ENCODE measurements at places on chromosomes 1 and 21. TPM values are rescaled to one million over a fixed set of nuclear protein-coding genes. Genes with fewer than 3 reads are reported as not detected.

Gene TRPM2
- total RNA-seq, result not detected

DNA sequence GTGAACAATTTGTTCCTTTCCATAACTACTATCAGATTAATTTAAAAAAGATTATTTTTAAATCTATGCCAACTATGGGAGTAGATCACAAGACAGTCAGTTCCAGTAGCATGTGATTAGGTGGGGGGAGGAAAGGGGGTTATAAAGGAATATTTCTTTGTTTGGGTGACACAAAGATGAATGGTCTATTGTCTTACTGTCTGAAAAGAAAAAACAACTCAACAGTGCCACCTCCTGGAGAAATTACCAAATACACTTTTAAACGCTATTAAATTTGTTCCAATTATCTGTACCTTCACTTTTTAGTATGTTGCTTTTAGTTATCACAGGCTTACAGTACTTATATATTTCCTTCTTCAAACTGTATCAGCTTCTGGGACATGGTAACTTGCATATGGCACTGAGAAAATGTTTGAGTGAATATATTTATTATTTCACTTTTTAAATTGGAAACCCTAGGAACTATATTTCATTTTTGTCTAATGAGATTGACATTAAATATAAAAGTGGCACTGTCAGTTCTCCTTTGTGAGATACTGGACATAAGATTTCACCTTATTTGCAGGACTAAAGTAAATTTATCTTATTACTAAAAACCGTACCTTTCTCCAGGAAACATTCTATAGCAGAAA is 1.7 kb upstream of the SORT1 start:
- no peaks in the 10 kb centered on the region for H3K36me3 ChIP-seq
- peaks cover 3% of the 10 kb centered on the region for H3K4me1 ChIP-seq
- DNase-seq, result peak; percentile 50
- H3K4me3 ChIP-seq, result no peak overlapping the region
- no peak overlapping the region for H3K27ac ChIP-seq
- H3K27me3 ChIP-seq, result no peaks in the 10 kb centered on the region

Gene ST6GALNAC3
- 0.51 TPM for total RNA-seq

- no peak for DNase-seq
- H3K27ac ChIP-seq, result no peak overlapping the region
- no peak overlapping the region for H3K4me3 ChIP-seq
- no peaks in the 10 kb centered on the region for H3K36me3 ChIP-seq
Observed at GRCh38 chr21:42581336-42581992, 67.8 kb downstream of the SLC37A1 start.

GRCh38 chr1:226829105-226829504 is 41.3 kb upstream of the PSEN2 start:
- H3K36me3 ChIP-seq, result no peaks in the 10 kb centered on the region
- no peaks in the 10 kb centered on the region for H3K27me3 ChIP-seq
- DNase-seq, result no peak

DNA sequence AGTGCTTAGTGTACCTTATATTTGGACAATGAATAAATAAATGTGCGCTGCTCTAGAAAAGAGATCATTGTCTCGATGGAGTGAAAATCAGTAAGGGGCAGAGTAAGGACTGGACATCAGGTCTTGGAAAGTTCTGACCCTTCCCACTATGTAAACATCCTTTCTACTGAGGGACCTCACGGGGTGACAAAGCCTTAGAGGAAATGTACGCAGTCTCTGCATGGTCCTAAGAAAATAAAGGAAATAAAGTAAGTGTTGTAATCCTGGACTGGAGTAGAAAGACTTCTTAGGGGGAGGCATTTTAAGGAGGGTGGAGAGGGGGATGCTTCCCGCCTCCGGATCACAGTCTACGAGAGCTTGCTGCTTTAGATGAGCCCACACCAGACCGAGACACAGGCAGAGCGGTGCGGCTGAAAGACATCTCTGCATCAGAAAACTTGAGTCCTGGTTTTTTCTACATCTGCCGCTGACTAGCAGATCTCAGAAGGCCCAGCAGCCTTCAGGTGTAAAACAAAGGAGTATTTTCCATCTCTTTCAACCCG is 22.3 kb upstream of the GPR137B start:
- no peaks in the 10 kb centered on the region for H3K27me3 ChIP-seq
- H3K36me3 ChIP-seq, result no peaks in the 10 kb centered on the region
- no peak overlapping the region for H3K4me3 ChIP-seq
- DNase-seq, result no peak

DNA sequence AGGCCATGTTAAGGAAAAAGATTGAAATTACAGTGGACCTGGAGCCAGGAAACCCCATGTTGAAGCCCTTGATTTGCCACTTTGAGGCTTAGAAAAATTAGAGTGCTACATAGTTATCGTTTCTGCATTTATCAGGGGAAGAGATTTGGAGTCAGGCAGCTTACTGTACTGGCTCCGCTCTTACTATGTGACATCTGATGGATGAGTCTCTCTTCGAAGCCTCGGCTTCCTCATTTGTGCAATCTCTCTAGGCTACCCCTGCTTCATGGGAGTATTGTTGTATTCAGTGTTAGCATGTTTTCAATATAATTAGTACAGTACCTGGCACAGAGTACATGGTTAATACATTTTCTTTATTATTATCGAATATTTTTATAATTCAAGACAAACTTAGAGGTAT is 480.4 kb upstream of the USP24 start:
- peak; percentile 65 for DNase-seq
- H3K27ac ChIP-seq, result peak overlapping the region; percentile 88
- peaks cover 26% of the 10 kb centered on the region for H3K4me1 ChIP-seq
- no peaks in the 10 kb centered on the region for H3K27me3 ChIP-seq
- no peak overlapping the region for H3K4me3 ChIP-seq

Gene TSSK3
- 0.51 TPM for total RNA-seq

GRCh38 chr1:38489844-38490270 is 369.7 kb downstream of the RRAGC start:
- H3K36me3 ChIP-seq, result no peaks in the 10 kb centered on the region
- no peaks in the 10 kb centered on the region for H3K4me1 ChIP-seq
- H3K27me3 ChIP-seq, result no peaks in the 10 kb centered on the region
- no peak overlapping the region for H3K27ac ChIP-seq

GRCh38 chr1:189708674-189709073 is 769.0 kb downstream of the BRINP3 start:
- H3K4me1 ChIP-seq, result no peaks in the 10 kb centered on the region
- H3K36me3 ChIP-seq, result no peaks in the 10 kb centered on the region
- H3K27me3 ChIP-seq, result no peaks in the 10 kb centered on the region
- peak; percentile 4 for DNase-seq
- H3K27ac ChIP-seq, result no peak overlapping the region

DNA sequence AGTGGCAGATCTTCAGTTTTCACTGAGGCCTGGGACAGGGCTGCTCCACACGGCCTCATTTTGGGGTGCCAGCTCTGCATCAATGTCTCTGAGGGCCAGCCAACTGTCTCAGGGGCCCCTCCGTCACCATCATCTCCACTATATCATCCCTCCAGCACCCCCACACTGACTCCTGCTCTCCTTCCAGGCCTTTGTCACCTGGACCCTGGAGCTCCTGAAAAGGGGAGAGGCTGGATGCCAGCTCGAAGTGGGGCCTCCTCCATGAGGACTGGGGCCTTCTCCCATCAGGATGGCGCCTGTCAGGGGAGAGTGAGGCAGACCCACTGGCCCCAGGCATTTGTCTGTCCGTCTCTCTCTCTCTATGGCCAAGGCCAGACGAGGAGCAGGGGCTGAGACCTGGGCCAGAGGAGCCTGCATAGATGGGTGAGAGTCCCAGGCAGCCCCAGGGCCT is 44.7 kb upstream of the LRP8 start:
- no peak overlapping the region for H3K27ac ChIP-seq
- no peak overlapping the region for H3K4me3 ChIP-seq
- no peaks in the 10 kb centered on the region for H3K4me1 ChIP-seq
- no peak for DNase-seq

- no peaks in the 10 kb centered on the region for H3K36me3 ChIP-seq
- H3K27me3 ChIP-seq, result no peaks in the 10 kb centered on the region
- no peak overlapping the region for H3K4me3 ChIP-seq
- no peak overlapping the region for H3K27ac ChIP-seq
Observed at GRCh38 chr1:241250465-241250864, 106.5 kb downstream of the RGS7 start.

- DNase-seq, result peak; percentile 56
- H3K4me1 ChIP-seq, result peaks cover 34% of the 10 kb centered on the region
- no peak overlapping the region for H3K4me3 ChIP-seq
- peaks cover 24% of the 10 kb centered on the region for H3K36me3 ChIP-seq
- peak overlapping the region; percentile 86 for H3K27ac ChIP-seq
Observed at GRCh38 chr21:38824124-38824822, 18.5 kb downstream of the ETS2 start.

GRCh38 chr1:67059346-67059745 is 5.4 kb upstream of the SLC35D1 start:
- peaks cover 19% of the 10 kb centered on the region for H3K4me1 ChIP-seq
- peak; percentile 27 for DNase-seq
- no peak overlapping the region for H3K4me3 ChIP-seq
- H3K27me3 ChIP-seq, result no peaks in the 10 kb centered on the region
- no peaks in the 10 kb centered on the region for H3K36me3 ChIP-seq
- H3K27ac ChIP-seq, result no peak overlapping the region

Gene HUNK
- under 0.01 TPM for total RNA-seq

DNA sequence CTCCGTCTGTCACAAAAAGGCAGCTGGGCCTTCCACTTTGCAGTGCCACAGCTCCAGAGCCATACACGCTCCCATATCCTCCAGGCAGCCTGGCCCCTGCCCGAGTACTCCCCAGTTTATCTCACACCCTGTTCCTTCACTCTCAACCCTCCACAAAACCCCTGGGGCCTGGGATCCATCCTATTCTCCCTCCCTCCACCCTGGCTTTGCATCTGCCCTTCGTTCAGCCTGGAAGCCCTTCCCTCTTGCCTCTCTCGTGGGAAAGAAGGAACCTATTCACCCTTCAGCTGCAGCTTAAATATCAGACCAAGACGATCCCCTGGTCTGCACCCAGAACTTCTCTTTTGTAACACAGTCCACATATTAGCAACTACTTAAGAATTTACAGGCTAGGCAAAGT is 56.7 kb downstream of the CAMK2N1 start:
- no peaks in the 10 kb centered on the region for H3K27me3 ChIP-seq
- H3K27ac ChIP-seq, result no peak overlapping the region
- no peaks in the 10 kb centered on the region for H3K36me3 ChIP-seq
- DNase-seq, result no peak
- peaks cover 12% of the 10 kb centered on the region for H3K4me1 ChIP-seq

DNA sequence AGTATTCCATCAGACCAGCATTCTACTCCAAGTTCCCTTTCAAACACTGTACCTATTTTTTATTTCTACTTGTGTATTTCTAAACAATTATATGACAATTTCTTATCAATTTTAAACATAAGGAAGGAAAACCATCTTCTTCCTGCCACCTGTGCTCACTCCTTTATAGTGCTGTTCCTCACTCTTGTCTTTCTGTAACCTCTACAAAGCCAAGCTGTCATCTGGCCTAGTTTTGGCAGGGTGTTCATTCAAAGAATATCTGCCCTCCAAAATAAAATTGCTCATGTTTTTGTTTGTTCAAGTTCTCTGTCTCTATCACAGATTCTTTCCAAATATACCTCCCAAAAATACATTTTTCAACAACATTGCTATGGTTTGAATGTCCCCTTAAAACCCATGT is 360.2 kb downstream of the VAV3 start:
- no peak overlapping the region for H3K4me3 ChIP-seq
- no peak overlapping the region for H3K27ac ChIP-seq

DNA sequence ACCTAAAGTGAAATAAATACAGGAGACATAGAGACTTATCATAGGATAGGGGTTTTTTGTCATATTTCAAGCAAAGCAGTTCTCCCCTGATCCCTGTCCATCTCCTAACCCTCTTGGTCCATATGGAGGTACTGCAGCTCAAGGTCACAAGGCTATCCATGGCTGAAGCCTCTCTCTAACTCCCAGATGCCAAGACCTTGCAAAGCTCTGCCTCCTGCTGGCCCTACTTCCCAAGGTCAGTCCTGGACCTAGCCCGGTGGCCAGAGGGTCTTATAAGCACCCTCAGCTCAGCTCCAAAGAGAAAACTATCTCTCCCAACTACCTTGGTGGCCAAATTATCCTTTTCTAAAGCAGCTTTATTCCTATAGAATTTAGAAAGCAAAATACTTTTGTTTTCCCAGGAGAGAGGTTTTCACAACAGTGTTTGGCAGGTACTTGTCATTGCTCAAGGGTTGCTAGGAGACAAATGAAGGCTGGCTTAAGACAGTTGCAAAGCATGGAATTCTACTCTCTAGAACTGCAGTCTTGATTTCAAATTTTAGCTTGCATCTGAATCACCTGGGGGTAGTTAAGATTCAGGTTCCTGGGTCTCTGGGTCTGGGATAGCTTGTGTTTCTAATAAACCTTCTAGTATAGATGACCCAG is 121.5 kb downstream of the XCL2 start:
- DNase-seq, result no peak
- no peak overlapping the region for H3K4me3 ChIP-seq
- H3K27me3 ChIP-seq, result no peaks in the 10 kb centered on the region
- no peaks in the 10 kb centered on the region for H3K36me3 ChIP-seq
- H3K4me1 ChIP-seq, result no peaks in the 10 kb centered on the region

DNA sequence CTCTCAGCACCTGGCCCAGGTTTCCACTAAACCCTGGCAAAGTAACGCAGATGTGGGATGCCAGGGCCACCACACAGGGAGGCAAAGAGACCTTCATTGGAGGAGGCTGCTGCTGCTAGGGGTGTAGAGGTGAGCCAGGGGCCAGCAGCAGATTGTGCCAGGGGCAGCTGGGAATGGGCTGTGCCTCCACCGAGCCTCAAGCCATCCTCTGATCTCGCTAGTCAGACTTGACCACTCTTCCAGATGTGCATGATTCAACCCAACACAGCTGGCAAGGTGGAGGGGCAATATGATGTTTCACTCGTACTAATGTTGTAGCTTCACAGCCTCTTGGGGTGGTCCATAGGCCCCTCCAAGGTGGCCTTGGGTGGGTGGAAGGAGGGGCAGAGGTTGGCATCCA is 73.0 kb upstream of the MRPS6 start:
- no peak overlapping the region for H3K27ac ChIP-seq
- H3K4me3 ChIP-seq, result no peak overlapping the region
- H3K36me3 ChIP-seq, result no peaks in the 10 kb centered on the region
- DNase-seq, result no peak
- H3K4me1 ChIP-seq, result peaks cover 2% of the 10 kb centered on the region
- H3K27me3 ChIP-seq, result no peaks in the 10 kb centered on the region

Gene OR14K1
- not detected for total RNA-seq

Gene RGS18
- 0.17 TPM for total RNA-seq

DNA sequence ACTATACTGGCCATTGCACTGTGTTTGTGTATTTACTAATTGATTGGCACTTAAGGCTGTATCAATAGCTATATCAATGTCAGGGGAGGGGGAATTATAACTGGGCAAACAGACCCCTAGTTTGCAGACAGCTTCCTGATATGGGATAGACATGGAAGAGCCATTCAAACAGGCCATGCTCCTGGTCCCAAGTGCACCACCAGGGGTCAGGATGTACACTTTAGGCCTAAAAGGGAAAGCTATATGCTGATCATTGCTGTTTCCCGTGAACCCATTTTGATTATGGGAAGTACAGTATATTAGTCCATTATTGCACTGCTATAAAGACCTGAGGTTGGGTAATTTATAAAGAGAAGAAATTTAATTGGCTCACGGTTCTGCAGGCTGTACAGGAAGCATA is 124.9 kb upstream of the BACE2 start:
- H3K4me3 ChIP-seq, result no peak overlapping the region
- DNase-seq, result no peak
- H3K4me1 ChIP-seq, result no peaks in the 10 kb centered on the region
- no peak overlapping the region for H3K27ac ChIP-seq
- no peaks in the 10 kb centered on the region for H3K27me3 ChIP-seq

Gene AUNIP
- 0.33 TPM for total RNA-seq

Gene AMPD1
- total RNA-seq, result not detected
